ENCODE measurements at places on chromosomes 4 and X.
A peak's percentile ranks its signal among the peaks of the same experiment; 100 is the strongest.

DNA sequence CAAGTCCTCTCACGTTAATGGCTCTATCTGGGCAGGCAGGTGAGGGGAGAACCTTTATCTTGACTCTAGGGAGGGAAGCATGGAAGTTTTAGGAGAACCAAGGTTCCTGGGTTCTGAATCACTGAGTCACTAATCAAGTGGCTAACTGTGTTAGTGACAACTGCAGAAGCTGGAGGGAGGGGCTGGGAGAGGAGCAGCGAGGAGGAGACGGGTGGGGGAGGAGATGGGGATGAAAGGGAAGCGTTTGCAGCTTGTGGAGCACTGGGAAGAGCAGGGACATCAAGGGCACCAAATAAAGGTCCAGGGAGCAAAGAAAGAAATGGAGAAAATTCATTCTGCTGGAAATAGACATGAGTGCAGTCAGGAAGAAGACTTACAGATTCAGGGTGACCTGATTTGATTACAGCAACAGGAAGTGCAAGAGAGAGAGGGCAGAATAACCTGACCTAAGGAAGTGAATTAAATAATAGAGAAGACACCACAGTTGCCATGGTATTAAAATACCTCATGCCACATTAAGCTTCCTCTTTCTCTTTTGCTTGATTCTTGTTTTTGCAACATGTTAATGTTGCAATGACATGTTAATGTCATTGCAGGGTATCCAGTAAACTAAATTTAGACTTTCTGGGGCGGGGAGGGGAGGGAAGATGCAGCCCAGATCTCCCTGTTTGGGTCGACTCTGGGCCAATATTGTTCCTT lies 4.5 kb upstream of the SETD7 start:
- DNase-seq = no peak

DNA sequence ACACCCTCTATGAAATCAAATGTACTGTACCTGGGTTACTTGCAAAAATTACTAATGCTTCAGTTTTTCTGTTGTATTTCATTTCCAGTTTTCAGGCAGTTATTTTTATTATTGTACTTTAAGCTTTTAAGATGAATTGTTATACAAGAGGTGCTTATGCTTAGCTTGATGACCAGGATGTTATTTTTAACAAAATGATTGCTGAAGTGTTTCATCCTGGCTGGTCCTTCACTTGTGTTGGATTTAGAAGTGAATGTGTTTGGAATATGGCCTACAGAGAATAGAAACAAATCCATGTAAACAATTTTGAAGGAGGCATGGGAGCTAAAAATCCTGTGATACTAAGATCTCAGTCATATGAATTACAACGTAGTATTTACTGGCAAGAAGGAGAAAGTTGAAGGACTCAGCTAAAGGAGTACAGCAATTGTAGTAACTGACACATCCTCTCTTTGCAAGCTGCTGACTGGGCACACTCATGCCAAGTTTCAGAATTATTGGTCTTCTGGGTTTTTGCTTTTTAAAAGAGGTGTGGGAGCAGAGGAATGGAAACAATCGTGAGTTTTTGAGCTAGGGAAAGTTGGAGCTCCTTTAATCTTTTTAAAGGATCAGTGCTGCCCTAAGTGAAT lies 9.2 kb downstream of the UBE2A start:
- no peak for DNase-seq

- DNase-seq = peak; percentile 3
Measured at GRCh38 chr4:165560941-165561340, 182.1 kb downstream of the CPE start.

DNA sequence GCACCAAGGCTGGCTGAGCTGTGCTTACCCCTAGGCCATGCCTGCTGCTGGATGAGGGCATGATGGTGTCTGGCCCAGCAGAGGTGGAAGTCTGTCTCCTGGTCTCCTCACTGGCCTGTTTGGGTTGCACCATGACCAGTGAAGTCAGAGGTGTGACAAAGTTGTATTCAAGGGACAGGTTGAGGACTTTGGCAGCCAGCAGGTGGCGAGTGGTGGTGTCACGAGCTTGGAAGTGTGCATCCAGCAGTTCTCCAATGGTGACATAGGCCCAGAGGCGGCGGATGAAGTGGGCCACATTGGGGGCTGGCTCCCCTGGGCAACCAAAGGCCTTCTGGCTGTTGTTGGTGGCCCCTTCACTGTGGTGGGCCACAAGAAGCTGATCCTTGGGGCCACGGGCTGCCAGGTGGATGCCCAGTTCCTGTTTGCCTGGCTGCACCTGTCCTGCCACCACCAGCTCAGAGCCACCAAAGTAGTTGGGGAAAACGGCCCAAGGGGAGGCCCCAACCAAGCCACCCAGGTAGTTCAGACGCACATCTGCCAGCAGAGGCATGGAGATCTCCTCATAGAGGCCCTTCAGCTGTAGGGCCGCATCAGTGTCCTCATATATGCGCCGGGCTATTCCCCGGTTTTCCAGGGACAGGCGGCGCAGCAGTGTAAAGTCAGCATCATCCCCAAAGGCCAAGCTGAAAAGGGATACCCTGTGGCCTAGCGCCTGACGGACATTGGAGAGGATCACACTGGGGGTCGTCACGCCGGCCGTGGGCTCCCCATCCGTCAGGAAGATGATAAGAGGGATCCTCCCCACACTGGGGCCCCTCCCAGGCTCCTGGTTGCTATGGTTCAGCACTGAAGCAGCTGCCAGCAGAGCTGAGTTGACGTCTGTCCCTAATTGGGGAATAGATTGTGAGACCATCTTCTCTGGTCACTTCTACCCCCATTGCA lies 39.7 kb downstream of the ITIH6 start:
- no peak for DNase-seq

DNA sequence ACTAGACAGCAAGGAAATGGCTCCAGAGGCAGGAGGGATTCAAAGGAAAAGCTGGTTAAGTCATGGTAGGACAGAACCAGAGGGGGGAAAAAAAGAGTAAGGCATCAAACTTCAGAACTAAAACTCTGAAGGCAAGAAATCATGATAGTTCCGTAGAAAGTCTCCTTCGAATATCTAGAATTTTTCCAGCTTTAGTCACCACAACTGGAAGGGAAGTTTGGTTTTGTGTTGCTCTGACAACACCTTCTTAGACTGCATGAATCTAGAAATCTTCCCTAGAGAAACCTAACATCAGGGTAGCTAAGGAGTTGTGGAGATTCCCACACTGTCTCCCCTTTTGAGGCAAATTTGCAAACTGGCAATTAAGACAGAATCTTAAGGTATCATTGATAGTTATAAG lies 33.7 kb downstream of the AMMECR1 start:
- peak; percentile 90 for DNase-seq

GRCh38 chr4:188620608-188621007 lies 481.4 kb downstream of the TRIML1 start:
- DNase-seq = no peak

DNA sequence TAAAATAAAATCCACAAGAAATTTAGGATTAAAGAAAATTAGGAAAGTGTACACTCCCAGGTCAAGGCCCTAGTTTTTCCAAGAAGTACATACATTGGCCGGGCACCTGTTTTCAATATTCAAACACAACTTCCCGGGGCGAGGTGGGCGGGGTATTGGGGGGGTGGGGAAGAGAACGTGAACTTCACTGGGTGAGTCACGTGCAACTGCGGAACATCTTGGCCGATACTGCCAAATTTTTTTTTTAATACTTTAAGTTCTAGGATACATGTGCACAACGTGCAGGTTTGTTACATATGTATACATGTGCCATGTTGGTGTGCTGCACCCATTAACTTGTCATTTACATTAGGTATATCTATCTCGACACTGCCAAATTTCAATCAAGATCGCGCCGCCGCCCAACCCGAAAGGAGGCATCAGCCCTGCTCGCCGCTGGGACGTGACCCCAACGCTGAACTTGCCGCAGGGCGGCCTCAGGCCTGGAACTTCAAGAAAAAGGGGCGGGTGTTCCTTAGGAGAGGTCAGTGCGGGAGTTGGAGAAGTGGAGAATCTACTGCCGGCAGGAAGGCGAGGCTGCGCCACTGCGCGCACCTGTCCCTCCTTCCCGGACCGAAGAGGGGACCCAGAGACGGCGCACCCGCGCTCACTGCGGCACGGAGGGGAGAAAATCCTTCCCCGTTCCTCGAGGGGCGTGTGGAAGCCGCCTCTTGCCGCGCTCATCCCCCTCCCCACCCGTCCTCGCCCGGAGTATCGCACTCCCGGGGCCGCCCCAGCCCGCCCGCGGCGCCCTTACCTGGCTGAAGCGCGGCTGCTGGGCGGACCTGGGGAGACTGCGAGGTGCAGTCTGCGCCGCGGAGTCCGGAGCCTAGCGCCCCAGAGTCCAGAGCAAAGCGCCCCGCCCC lies at the start of gene TEC:
TEC (minus strand) TSS at position 883 of the 905 bp plus-strand sequence. CDS start 41,224 bp downstream, outside the sequence.
- DNase-seq = peak; percentile 15

Data from fibroblast of skin of right biceps (primary cell).